ENCODE measurements at places on chromosomes 16 and 17.
A peak's percentile ranks its signal among the peaks of the same experiment; 100 is the strongest.

DNA sequence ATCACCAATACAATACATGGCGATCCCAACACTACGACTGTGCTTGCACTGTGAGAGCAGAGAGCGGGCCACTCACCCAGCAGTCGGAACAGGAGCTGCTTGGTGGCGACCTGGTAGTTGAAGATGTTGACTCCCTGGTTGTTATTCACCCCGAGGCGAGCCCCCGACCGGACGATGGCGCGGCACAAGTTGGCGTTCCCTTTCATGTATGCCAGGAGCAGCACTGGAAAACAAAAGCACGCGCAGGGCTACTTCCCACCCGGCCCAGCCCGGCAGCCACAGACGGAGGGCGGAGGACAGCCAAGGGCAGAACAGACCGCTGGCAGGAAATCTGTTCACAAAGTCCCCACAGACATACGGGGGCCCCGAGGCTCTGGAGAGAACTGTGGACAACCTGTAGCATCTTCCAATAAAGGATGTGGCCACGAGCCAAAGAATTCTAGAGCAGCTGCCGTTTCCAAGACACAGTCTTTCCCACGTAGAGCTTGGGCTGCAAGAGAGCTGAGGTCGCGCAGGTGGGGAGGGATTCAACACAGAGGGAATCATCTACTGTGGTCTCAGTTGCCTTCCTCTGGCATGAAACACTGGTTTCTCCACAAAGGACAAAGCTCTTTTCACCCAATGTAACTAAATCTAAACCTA, 27.8 kb downstream of the CYB5D2 start:
- DNase-seq = no peak

DNA sequence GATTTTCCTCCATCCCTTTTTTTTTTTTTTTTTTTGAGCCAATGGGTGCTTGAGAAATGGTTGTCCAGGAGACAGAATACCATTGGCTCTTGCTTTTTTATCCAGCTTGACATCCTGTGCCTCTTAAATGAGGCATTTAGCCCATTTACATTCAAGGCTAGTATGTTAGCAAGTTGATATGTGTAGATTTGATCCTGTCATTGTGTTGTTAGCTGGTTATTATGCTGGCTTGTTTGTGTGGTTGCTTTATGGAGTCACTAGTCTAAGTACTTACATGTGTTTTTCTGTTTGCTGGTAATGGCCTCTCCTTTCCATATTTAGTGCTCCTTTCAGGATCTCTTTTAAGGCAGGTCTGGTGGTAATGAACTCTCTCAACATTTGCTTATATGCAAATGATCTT, 14.1 kb upstream of the SLFN11 start:
- no peak for DNase-seq

GRCh38 chr16:58906981-58907715, 173.0 kb upstream of the GOT2 start:
- DNase-seq = no peak

DNA sequence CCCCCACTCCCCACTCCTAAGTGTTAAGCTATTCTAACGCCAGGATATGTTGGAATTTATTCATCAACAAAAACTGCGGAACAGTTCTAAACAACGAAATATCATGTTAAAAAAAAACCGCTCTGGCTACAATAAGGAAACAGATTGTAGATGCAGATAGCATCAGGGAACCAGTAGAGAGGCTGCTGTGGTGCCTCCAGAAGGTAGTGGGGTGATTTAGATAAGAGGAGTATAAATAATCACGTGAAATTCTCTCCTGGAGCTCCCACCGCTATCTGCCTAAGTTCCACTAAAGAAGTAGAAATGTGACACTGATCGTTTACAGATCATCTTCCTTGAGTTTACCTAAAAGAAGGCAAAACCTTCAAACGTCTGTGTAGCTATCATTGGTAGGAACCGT, 8.0 kb downstream of the AHSP start:
- no peak for DNase-seq

DNA sequence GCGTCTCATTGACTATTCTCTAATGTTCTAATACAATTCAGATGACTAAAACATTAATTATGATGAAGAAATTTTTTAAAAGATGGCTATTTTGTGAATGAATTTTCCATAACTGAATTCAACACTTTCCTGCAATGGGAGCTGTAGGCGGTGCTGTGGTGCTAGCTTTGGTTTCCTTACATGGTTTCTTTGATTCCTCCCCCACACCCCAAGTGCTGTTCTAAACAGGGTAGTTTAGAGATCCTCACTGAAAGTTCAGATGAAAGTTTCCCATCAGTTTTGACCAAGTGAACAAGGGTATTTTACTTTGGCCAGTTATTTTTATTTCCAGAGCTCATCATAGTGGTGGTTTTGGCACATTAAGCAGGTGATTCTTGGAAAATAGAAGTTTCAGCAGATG, 26.0 kb upstream of the MRC2 start:
- no peak for DNase-seq

GRCh38 chr17:15351925-15352324, 10.5 kb upstream of the TEKT3 start:
- no peak for DNase-seq

DNA sequence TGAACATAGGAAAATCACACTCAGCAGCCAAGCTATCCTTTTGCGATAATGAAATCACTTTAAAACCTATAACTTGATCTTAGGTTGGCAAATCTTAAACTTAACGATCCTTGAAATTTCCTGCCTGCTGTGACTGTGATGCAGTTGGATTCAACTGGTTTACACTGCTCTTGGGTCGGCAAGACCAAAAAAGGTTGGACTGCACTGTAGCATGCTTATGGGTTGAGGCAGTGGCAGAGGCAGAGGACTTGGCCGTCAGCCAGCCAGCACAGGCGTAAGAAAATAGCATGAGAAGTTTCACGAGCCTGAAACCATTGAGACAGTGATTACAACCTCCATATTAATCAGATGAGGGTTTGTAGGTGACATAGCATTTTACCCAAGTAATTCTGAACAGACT, 21.4 kb downstream of the WSB1 start:
- DNase-seq = no peak

DNA sequence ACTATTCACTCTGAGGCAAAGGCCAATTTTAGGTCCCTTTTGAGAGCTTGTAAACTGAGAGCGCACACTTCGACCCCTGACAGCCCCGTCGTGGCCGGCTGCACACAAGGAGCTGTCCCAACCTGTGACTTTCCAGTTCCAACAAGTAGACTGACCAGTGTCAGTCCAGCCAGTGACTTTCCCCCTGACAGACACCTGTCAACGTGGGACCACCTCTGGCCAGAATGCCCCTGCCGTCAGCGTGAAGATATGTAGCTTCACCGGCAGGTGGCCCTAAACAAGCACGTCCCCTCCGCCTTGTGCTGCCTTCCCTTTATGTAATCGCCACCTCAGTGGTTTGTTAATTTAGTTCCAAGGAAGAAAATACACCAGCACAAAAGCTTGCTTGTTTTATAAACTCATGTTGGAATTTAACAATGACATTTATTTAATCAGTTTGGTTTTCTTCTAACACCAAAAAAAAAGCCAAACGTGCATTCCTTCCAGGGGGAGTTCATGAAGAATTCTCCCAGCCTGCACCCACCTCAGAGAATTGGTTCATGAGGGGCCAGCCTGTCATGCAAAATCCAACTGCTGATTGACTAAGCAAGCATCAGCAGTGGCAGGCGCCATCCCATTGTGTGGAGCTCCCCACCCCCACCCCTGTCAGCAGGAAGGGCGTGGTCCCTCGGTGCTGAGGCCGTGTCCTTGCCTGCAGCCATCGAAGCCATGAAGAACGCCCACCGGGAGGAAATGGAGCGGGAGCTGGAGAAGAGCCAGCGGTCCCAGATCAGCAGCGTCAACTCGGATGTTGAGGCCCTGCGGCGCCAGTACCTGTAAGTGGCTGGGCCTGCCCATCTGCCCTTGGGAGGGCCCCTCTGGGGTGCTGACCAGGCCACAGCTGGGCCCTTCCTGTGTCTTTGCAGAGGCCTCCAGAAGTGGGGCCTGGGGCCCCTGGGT, 33.9 kb downstream of the PLD6 start:
- DNase-seq = no peak

GRCh38 chr16:30934827-30935557, 11.6 kb downstream of the FBXL19 start:
- no peak for DNase-seq

- DNase-seq = no peak
Measured at GRCh38 chr16:13630374-13630773, 289.6 kb upstream of the ERCC4 start.

DNA sequence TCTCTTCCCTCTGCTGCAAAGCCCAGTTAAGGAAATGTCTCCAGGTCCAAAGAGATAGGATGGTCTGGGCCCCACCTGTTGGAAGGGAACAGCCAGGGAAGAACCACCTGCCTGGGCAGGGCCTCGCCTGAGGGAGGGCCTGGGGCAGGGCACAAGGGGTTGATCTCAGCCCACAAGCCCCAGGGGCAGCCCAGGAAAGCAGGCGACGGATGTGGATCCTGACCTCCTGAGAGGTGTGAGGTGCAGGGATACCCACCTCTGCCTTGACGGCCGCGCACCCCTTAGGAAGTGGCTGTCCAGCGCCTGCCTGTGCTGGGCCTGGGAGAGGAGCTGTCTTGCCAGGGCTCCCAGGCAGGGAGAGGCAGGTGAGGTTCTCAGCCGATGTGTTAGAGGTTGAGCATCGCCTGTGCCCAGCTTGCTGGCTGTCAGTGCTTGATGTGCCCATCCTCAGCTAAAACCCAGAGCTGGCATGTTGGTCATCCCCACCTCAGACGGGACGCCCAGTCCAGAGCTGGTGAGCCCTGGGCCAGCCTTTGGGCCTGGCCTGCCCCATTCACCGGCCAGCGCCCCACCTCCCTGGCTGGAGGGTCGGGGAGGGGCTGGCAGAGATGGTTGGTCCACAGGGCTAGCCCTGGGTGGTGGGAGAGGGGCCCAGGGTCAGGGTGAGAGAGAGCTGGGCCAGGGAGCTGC, 434 bp downstream of the CEMP1 start:
- no peak for DNase-seq

DNA sequence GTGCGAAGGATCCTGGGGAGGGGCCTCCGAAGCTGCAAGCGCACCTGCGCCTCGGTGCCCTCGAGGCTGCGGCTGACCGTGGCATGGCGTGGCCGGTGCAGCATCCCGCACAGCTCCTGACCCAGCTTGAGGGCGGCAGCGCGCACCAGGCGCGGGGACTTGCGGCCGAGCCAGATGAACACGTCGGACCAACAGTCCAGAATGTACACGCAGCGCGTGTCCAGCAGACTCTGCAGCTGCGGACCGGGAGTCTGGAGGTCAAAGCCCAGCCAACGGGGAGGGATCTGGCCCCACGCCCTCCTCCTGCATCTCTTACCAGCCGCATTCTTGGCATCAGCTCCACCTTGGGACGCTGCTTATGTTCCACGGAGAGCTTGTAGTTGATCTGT, 10.9 kb downstream of the FLII start:
- DNase-seq = no peak

DNA sequence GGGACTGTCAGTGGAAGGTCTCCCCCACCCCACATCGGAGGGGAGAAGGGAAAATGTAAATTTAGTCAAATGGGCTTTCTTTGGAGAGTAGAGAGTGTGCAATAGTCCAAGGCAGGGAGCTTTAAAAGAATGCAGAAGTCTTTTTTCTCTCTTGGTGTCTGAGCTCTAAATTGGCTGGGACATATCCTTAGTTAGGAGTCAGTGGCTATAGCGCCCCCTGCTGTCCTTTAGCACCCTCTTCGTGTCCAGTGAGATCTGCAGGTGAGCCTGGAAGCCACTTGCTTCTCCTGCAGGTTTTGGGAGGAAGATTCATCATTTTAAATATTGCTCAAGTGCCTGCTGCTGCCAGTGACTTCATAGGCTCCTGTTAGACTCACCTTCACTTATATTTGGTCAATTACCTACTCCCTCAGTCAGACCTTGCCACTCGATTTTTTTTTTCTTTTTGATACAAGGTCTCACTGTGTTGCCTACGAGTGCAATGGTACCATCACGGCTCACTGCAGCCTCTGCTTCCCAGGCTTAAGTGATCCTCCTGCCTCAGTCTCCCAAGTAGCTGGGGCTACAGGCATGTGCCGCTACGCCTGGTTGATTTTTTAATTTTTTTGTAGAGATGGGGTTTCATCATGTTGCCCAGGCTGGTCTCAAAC, 174.8 kb downstream of the PRKCB start:
- peak; percentile 10 for DNase-seq

DNA sequence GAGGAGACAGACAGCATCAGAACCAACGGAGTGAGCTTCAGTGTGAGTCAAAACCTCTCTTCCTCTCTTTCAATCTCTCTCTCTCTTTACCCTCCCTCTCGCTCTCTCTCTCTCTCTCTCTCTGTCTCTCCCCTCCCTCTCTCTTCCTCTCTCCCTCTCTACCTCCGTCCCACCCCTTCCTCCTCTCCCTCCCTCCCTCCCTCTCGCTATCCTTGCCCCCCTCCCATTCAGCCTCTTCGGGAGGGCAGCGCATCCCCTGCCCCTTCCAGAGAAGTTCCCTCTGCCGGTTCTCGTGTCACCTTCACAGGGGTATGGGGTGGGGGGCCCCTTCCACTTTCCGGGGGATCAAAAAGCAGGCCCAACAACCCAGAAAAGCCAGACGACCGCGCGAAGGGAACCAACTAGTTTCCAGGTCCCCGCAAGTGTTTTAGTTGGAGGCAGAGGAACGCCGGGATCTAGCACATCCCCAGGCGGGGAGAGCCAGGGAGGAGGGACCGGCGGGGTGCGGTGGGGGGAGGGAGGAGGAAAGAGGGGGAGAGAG, 28.9 kb upstream of the RBFOX1 start:
- DNase-seq = no peak

GRCh38 chr17:3800362-3801271, at the start of gene ITGAE:
Gene ITGAE (minus strand): TSS chr17:3801188. CDS start chr17:3801144, 44 bp downstream.
- DNase-seq = no peak

- DNase-seq = no peak
Measured at GRCh38 chr16:72989579-72990551, 58.1 kb downstream of the ZFHX3 start.

DNA sequence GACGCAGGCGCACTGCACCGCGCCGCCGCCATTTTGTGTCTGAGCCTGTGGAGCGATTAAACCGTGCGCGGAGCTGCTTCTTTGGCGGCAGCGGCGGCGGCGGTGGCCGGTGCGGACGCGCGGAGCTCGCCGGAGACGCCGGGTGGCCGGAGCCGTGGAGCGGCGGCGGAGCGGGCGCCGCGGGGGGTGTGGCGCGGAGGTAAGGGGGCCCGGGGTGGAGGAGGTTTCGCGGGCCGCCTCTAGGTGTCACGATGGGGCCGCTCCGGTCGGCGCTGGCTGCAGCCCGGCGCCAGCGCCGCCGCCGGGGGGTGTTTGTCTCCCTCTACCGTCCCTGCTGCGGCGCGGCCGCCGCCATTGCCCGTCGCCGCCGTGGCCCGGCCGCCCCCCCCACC, at the start of gene CTCF:
Gene CTCF, plus strand, starts transcription at position 1 of the 392 bp plus-strand sequence. CDS start 48,307 bp downstream, outside the sequence.
- no peak for DNase-seq
